ENCODE measurements at places on chromosomes 3 and 15.

DNA sequence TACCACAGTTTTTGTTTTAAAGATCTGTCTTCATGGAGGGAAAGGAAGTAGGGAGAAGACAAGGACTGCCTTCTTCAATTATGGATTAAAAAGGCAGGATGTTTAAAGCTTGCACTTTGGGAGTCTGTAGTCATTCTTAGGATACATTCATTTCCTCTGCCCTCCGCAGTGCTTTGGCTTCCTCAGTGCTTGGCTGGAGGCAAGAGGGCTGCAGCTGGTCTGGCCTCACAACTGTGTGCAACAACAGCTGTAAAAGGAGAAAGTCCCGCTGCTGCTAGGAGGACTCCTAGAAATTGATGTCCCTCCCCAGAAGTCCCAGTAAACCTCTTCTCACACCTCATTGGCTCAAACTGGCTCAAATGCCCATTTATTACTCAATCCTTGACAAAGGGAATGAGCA, 54.4 kb upstream of the PPP2R3A start:
- DNase-seq, result no peak

GRCh38 chr3:71228156-71228866, 355.2 kb downstream of the FOXP1 start:
- no peak for DNase-seq

- no peak for DNase-seq
Measured at GRCh38 chr15:69686626-69687025, 234.0 kb downstream of the RPLP1 start.

DNA sequence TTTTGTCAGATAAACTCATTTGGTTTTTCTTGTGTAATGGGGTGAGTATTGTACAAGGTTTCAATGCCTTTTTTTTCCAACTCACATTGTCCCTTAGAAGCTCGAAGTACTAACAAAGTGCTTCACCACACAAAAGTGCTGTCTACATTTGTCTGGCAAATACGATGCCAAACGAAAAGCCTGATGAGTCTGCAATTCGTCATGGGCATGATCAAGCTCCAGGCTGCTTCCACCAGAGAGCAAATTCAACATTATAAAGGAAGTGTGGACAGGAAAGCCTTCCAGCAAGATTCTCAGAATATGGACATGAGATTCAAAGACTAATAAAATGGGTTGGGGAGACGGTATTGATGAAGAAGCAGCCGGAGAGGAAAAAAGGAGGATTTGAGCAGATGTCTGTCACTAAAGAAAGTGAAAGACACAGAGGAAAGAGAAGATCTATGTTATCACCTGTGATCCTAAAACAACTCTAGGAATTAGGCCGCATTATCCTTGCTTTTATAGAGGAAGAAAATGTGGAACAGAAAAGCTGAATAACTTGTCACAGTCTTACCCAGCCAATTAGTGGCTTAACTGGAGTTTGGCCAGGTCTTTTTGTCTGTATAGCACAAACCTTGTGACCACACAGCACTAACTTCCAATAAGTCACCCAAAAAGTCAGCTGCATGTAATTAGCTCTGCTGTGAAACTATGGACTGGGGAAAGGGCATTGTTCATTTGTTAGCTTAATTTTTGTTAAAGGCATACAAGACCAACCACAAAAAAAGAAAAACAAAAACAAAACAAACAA, 494.8 kb downstream of the FHIT start:
- DNase-seq, result no peak

GRCh38 chr3:125236331-125236903, 23.9 kb upstream of the SLC12A8 start:
- DNase-seq, result no peak

- no peak for DNase-seq
Measured at GRCh38 chr15:26179906-26180305, 316.8 kb upstream of the ATP10A start.

- DNase-seq, result no peak
Measured at GRCh38 chr3:194249323-194250097, 101.6 kb downstream of the CPN2 start.

All from GM20000 (cell line).